ENCODE measurements at places on chromosomes 11 and 22. TPM values are rescaled to one million over a fixed set of nuclear protein-coding genes. Genes with fewer than 3 reads are reported as not detected.

GRCh38 chr22:20779818-20780158 is 5.9 kb downstream of the SERPIND1 start:
- no peak for DNase-seq

Gene PDGFB
- total RNA-seq = 1.1 TPM

DNA sequence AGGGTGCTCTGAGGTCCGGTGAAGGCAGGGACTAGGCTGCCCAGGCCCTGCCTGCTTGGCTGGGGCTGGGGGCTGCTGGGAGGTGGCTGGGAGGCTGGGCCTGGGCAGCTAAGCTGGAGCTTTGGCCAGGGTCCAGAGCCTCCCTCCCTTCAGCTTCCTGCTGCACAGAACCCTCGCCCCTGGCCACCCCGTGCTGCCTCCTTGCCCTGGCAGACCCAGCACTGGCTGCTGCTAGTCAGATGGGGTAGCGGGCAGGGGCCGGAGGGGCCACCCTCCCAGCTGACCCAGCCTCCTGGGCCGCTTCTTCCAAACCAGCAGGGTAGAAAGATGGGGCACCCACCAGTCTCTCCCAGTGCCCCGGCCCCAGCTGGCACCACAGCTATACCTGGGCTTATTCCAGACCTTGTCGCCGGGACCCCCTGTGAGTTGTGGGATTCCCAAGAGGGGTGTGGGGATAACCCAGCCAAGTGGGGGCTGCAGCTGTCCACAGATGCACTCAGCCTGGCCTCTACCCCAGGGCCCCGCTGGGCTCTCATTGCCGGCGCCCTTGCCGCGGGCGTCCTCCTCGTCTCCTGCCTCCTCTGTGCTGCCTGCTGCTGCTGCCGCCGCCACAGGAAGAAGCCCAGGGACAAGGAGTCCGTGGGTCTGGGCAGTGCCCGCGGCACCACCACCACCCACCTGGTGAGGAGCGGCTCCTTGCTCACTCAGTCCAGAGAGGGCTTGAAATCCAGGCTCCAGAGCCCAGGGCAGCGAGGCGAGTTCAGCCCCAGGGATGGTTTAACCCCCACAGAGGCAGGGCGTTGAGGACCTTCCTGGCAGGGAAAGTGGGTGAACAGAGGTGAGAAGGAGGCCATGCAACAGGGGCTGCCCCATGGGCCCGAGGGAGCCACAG is at the start of gene SYT8:
TSS of gene SYT8 (plus strand) at position 212 of the 892 bp plus-strand sequence. CDS start at position 328, 116 bp downstream.
- DNase-seq = no peak

DNA sequence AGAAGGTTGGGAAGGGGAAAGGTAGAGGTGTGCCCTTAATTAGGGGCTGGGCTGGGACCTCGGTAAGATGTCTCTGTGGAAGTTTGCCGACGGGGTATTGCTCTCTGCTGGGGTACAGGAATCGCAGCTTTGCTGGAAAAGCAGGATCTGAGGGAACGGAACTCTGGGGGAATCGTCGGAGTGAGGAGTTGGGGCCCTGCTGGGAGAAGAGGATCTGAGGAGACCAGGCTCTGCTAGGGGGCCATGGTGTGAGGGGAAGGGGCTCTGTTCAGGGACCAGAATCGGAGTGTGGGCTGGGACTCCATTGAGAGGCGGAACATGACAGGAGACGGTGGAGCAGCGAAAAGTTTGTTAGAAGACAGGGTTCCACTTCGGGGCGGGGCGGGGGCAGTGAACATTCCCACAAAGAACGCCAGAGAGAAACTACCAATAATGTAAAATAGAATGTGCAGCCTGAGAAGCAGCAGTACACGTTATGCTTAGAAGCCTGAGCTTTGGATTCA is 456 bp downstream of the AAMDC start:
- DNase-seq = peak; percentile 13

GRCh38 chr11:116927163-116927974 is 89.9 kb upstream of the APOA1 start:
- DNase-seq = peak; percentile 67

Gene XKR3
- not detected for total RNA-seq

Measured in activated CD4-positive, alpha-beta T cell treated with anti-CD3 and anti-CD28 coated beads, Interleukin-2, amount 10 ng/mL, durations not matched to agents 7 days and 5 days (primary cell).